ENCODE measurements at places on chromosomes 11 and 22. TPM values are rescaled to one million over a fixed set of nuclear protein-coding genes. Genes with fewer than 3 reads are reported as not detected.
A peak's percentile ranks its signal among the peaks of the same experiment; 100 is the strongest.

ASPHD2 gene
- 7.3 TPM for total RNA-seq

GRCh38 chr11:73536961-73537360 is 61.0 kb downstream of the FAM168A start:
- no peak for DNase-seq

- no peak for DNase-seq
Measured at GRCh38 chr22:39508393-39508792, 6.3 kb downstream of the MIEF1 start.

TSPAN32 gene
- total RNA-seq = 22.2 TPM

GRCh38 chr11:36431429-36432092 is 78.5 kb downstream of the TRAF6 start:
- DNase-seq = no peak

OR51B5 gene
- 0.67 TPM for total RNA-seq

DNA sequence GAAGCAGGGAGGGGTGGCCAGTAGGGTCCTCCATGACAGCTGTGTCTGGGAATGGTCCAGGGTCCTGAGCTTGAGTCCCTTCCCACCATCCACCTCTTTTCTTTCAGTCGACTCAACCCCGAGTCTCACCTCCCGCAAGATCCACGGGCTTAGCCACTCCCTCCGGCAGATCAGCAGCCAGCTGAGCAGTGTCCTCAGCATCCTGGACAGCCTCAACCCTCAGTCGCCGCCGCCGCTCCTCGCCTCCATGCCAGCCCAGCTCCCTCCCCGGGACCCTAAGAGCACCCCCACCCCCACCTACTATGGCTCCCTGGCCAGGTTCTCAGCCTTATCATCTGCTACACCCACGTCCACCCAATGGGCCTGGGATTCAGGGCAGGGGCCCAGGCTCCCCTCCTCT is 81.9 kb downstream of the CEP164 start:
- no peak for DNase-seq

- DNase-seq = peak; percentile 41
Measured at GRCh38 chr22:37279331-37280181, 2.8 kb upstream of the CYTH4 start.

DNA sequence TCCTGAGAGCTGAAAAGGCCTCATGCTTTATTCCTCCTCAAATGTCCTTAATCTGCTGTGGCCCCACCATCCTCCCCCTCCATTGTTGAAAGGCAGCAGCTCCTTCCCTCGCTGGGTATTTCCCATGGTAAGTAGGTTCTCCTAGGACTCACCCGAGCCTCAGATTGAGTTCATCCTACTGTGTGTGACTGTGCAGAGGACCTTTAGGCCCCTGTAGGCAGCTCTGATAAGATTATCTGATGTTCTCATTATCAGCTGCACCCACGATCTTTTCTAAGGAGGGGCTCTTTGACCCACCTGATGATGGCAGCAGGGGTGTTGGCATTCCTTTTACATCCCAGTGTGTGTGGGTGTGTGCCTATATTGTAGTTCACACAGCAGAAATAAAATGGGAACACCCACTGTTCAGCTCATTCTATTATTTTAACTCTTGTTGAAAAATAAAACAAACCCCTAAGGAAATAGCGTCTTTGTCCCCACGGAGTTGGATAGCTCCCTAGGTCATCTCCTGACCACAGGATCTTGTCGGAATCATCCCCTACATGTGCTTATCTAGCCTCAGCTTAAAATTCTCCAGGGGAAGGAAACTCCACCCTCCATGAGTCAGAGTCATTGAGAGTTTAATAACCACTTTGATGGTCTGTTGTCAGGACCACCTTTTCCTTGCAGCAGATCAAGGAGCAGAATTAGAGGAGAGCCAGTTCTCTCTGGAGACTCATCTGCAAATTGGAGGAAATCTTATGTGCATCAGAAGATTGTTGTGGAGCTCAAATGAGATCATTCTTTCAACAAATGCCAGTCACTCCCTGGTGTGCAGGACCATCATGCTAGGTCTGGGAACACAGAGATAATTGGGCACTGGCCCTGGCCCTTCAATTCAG is 19.3 kb downstream of the ENDOD1 start:
- DNase-seq = no peak

DNA sequence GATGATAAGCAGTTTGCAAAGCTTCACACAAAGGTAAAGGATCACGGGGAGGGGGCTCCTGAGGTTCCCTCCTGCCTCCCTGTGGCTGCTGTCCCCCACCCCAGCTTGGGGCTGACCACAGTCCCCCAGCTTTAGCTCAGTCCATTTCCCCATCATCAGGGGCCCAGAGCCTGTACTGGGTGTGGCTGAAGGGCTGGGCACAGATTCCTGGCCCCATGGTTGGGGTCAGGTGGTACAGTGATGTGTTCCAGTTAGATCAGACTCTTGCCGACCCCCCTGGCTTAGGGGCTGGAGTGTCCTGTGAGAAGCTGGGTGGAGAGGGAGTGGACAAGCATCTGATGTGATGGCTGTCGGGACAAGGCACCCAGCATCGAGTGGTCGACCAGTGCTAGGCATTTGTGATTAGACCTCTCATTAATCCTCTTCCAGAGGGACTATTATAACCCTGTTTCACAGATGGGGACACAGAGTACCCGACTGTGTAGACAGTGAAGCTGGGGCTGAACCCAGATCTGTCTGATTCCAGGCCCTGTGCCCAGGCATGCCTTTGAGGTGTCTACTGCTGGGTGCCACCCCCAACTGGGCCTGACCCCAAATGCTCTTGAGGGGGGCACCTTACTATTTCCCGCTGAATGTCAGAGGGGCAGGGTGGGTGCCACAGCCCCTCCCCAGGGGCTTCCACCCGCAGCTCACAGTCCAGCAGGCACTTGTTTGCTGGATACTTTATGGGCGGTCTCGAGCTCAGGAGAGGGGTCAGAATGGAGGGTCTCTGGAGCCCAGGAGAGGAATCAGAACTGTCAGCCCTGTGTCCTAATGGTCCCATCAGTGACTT is 4.3 kb downstream of the SHANK3 start:
- DNase-seq = no peak

- DNase-seq = no peak
Measured at GRCh38 chr22:19138217-19139000, 6.0 kb downstream of the ESS2 start.

TRABD gene
- total RNA-seq = 200 TPM

DNA sequence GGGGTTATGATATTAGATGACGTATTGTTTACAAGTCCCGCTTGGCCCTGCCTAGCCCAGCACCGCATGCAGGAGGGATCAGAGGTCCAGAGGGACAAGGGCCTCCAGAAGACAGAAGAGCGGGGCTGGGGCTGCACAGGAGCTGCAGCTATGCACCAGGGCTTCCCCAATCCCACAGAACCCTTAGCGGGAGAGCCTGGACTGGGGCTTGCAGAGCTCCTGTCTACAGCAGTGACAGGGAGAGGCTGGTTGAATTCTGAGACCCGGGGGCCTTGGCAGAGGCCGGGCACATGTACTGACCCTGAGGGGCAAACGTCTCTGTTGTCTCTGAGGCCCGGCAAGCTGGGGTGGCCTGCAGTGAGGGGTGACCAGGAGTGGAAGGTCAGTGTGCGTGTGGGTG is 6.9 kb downstream of the KIAA0930 start:
- no peak for DNase-seq

DNA sequence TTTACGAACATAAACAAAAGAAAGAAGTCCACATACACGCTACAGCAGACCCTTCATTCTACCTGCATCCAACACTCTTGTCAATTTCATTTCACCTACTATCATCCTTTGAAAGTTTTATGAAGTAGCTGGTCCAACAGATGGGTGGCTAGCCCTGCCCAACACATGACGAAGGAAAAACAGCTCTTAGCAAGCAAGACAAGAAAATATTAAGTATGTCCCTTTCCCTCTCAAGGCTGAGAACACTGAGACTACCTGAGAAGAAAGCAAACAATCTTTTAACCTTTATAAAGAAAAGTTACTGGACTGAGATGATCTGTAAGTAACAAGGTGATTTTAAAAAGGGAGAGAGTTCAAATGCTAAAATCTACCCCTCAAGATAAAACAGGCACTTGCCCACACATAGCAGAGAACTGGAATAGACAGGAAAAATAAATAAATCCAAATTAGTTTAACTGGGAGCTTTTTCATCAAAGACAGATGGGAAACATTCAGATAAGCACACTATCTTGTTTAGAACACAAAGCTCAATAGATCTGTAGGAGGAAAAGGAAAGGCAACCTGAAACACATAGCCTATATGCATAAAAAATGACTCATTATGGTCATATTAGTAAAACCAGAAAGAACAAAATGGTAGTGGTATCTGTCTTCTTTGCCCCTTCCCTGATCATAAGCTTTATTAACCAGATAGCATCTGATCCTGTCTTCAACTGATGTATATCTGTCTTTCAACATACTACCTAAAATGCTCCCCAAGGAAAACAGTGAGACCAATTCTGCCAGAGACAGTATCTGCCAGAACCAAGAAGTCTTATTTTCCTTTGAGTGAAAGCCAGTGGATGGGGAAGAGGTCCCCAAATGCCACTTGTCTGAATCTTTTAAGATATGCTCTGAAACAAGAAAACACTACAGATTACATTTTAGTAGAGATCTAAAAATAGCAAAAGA is 104.3 kb downstream of the MRTFA start:
- no peak for DNase-seq

GLYATL1 gene
- total RNA-seq = not detected

- DNase-seq = no peak
Measured at GRCh38 chr11:32888805-32889204, 3.8 kb upstream of the QSER1 start.

GRCh38 chr11:1831338-1832210 is 3.2 kb upstream of the SYT8 start:
- no peak for DNase-seq

GRCh38 chr11:18379201-18379600 is 15.2 kb upstream of the LDHA start:
- DNase-seq = no peak

- DNase-seq = no peak
Measured at GRCh38 chr11:75737314-75737713, 19.7 kb downstream of the MOGAT2 start.

DNA sequence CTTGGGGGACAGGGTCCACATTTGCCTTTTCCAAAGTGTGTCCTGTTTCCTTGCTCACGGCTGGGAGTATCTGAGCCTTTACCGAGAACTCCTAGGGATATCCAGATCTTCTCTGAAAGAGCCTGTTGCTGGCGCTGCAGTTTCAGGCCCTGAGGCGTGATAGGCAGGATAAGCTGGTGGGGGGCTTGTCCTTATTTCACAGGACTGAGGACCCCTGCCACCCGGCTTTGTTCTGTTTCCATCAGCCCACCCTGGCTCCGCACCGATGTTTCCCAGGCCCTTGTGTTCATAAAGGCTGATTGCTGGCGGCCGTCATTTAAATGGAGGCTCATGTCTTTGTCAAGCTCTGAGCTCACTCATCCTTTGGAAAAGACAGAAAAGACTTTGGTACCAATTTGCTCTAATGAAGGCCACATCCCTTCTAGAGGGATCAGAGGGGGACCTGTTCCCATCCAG is 9.4 kb upstream of the NPTXR start:
- no peak for DNase-seq

DNA sequence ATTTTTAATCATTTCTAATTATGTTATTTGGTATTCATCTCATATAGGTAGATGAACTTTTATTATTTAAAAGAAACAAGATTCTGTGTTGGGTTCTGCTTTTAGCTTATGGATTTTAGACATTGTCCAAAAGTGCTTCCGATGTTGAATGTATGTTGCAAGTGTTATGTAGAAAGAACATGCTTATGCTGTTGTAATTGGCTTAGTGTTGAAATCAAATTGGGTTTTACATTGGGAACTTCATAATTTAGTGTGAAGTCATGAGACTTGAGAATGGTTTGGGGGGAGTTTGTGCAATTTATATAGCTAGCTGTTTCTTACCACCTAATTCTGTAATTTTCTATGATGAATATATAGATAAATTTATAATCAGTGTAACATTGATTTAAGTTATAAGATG is 3.6 kb downstream of the MTMR3 start:
- DNase-seq = no peak

DNA sequence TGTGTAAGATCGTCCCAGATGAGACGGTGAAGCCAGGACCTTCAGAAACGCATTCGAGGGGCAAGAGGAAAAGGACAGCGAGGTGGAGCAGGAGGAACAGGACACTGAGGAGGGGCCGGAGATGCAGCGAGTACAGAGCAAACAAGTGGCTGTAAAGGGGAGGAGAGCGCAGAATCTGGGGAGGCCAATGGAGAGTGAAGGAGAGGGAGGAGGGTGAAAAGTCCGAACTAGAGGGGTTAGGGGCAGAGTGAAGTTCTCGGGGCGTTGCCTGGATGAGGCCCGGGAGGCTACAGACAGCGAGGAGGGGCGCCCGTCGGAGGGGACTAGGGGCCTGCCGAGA is 8.8 kb upstream of the PPIL2 start:
- DNase-seq = no peak
